ENCODE measurements at places on chromosomes 16 and 17. TPM values are rescaled to one million over a fixed set of nuclear protein-coding genes. Genes with fewer than 3 reads are reported as not detected.

- no peaks in the 10 kb centered on the region for H3K36me3 ChIP-seq
- H3K4me3 ChIP-seq: no peak overlapping the region
- DNase-seq: no peak
- H3K4me1 ChIP-seq: peaks cover 37% of the 10 kb centered on the region
- H3K27ac ChIP-seq: no peak overlapping the region
- no peaks in the 10 kb centered on the region for H3K27me3 ChIP-seq
These were observed 217.3 kb upstream of the IRX3 start for GRCh38 chr16:54503856-54504219.

DNA sequence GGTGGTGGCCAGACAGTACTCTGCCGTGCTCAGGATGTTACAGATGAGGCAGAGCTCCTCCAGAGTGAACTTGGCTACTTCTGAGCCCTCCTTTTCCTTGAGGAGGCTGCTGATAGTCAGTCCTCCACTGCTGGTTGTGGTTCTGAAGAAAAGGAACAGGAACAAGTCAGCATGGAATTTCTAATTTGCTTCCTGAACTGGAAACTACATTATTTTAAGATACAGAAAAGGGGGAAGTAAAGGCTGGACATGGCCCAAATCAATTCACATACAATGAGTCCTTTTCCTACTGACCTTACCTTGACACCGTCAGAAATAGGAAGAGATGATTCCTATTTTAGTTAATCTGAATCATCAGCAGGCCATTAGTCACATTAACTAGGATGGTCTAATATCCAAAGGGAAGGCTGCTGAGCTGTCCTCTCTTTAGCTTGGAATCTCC, 154.2 kb downstream of the VPS53 start:
- H3K36me3 ChIP-seq: peaks cover 36% of the 10 kb centered on the region
- no peaks in the 10 kb centered on the region for H3K27me3 ChIP-seq
- no peak overlapping the region for H3K4me3 ChIP-seq
- no peak overlapping the region for H3K27ac ChIP-seq
- peaks cover 20% of the 10 kb centered on the region for H3K4me1 ChIP-seq

GRCh38 chr17:57309479-57309878, 53.2 kb downstream of the MSI2 start:
- no peaks in the 10 kb centered on the region for H3K27me3 ChIP-seq
- no peak overlapping the region for H3K4me3 ChIP-seq
- no peaks in the 10 kb centered on the region for H3K4me1 ChIP-seq
- DNase-seq: no peak

- no peak overlapping the region for H3K27ac ChIP-seq
- H3K4me1 ChIP-seq: peaks cover 38% of the 10 kb centered on the region
- H3K4me3 ChIP-seq: peak overlapping the region; percentile 30
- DNase-seq: peak; percentile 80
- H3K27me3 ChIP-seq: peaks cover 69% of the 10 kb centered on the region
These were observed 1.7 kb upstream of the DLX3 start for GRCh38 chr17:49996495-49997300.

- H3K4me1 ChIP-seq: no peaks in the 10 kb centered on the region
- no peak overlapping the region for H3K4me3 ChIP-seq
- H3K36me3 ChIP-seq: no peaks in the 10 kb centered on the region
- no peak for DNase-seq
These were observed 36.8 kb downstream of the TMEM132E start for GRCh38 chr17:34616148-34616547.

DNA sequence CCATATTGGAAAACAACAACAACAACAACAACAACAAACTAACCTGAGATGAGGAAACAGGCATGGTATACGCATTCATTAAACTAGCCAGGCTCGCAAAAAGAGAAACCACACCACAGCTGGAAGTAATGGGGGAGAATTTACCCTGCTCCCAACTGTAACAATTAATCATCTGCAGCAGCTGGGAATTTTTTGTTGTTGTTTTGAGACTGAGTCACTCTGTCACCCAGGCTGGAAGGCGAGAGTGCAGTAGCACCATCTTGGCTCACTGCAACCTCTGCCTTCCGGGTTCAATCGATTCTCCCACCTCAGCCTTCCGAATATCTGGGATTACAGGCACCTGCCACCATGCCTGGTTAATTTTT, 16.3 kb downstream of the PRPSAP1 start:
- H3K4me1 ChIP-seq: peaks cover 45% of the 10 kb centered on the region
- peaks cover 42% of the 10 kb centered on the region for H3K36me3 ChIP-seq
- H3K27me3 ChIP-seq: no peaks in the 10 kb centered on the region
- no peak overlapping the region for H3K4me3 ChIP-seq
- H3K27ac ChIP-seq: peak overlapping the region; percentile 14
- DNase-seq: no peak

The KRTAP9-7 gene
- not detected for total RNA-seq

The PRSS8 gene
- total RNA-seq: not detected

The PPM1E gene
- 0.45 TPM for total RNA-seq
